ENCODE measurements at places on chromosomes 16 and 17.

DNA sequence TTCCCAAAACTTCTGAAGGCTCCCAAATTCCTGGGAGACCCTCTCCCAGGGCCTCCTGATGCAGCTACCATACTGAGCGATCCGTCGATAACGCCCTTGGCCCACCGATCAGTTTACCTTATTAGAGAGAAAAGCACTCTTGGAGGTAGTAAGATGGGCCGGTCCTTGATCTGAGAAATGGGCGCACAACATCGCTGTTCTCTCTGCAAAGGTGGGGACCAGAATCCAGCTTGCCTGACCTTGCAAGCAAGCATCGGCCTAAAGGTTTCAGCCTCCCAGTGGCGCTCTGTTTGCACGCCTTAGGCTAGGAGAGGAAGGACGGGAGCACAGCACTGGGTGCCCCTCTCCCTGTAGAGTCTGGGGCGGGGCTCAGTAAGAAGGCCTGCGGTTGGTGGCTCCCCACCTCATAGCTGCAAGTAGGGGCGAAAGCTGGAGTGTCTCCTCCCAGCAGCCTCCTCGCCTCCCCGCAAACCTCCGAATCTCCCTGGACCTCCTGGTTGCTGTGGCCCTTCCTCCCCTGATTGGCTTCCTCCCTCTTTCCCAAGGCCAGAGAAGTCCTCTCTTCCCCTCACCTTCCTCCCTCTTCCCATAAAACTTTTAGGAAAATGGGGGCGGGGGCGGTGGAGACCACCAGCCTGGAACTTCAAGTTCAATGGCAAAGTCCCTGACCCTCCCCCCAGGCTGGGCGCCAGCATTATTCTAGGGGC lies at the start of gene PRAC1:
Gene PRAC1, minus strand, starts transcription at position 318 of the 707 bp plus-strand sequence. Its CDS starts 126 bp downstream, at position 192.
- DNase-seq = no peak

DNA sequence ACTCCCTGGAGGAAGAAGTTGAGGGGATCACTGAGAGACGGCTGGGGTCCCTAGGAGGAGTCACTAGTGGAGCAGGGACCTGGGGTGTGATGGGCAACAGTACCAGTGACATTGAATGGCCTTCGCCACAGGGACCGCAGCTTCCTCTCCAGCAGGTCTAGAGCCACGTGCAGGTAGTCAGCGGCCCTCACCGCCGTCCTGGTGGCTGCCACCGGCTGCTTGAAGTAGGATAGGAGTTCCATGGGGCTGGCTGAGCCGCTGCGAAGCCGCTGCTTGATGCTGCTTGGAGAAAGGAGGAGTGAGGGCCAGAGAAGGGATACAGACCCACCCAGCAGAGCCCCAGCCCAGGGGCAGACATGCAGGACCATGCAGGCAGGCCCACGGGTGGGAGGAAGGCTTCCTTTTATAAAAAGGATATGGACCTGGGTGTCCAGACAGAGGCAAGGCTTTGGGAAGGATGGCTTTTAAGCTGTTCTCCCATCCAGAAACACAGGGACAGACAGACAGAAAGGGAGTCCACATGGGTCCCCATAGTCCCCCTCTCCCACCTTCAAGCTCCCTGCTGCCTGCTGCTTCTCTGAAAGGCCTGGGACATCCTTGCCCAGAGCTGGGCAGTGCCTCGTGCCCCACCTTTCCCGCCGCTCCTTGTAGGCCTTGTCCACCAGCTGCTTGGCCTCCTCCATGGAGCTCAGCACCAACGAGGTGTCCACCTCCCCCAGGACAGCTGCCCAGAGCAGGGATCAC lies 827 bp downstream of the MPO start:
- DNase-seq = no peak

DNA sequence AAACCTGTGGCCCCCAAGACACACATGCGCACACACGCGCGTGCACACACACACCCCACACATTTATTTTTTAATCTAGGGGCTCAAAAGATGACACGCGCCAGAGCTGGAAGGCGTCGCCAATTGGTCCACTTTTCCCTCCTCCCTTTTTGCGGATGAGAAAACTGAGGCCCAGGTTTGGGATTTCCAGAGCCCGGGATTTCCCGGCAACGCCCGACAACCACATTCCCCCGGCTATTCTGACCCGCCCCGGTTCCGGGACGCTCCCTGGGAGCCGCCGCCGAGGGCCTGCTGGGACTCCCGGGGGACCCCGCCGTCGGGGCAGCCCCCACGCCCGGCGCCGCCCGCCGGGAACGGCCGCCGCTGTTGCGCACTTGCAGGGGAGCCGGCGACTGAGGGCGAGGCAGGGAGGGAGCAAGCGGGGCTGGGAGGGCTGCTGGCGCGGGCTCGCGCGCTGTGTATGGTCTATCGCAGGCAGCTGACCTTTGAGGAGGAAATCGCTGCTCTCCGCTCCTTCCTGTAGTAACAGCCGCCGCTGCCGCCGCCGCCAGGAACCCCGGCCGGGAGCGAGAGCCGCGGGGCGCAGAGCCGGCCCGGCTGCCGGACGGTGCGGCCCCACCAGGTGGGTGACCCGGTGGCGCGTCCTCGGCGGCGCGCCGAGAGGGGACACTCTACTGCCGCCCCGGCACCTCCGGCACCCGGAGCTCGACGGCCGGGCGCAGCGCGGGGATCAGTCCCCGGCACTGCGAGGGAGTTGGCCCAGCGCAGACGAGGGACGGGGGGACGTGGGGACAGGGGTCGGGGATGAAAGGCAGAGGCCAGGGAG lies at the start of gene STAT5A:
Gene STAT5A, plus strand, starts transcription at position 522 of the 826 bp plus-strand sequence. CDS start 914 bp downstream, outside the sequence.
- peak; percentile 88 for DNase-seq

DNA sequence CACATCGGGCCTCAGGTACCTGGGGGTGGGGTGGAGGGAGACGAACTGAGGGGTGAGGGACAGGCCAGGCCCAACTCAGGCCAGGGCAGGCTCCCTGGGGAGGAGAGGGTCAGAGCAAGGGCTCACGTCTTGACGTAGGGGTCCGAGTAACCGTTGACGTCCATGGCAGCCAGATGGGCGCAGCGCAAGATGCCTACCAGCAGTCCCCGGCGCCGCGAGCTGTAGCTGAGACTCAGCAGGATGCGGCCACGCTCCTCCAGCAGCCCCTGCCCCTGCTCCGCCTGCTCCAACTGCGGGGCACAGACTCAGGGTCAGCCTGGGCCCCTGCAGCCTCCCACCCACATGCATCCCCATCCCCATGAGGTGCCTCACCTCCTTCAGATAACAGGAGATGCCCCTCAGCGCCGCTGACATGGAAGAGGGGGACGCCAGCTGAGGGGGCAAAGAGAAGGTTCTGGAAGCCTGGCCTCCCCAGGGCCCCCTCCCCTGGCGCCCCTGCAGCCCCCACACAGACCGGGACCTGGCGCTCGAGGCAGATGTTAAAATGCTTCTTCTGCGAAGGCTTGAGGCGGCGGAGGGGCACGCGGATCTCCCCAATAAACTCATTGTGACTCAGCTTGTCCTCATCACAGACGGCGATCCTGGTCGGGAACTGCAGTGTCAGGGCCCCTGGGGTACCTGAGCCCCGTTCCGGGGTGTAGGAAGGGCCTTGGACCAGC lies 4.0 kb downstream of the DOC2A start:
- DNase-seq = no peak

DNA sequence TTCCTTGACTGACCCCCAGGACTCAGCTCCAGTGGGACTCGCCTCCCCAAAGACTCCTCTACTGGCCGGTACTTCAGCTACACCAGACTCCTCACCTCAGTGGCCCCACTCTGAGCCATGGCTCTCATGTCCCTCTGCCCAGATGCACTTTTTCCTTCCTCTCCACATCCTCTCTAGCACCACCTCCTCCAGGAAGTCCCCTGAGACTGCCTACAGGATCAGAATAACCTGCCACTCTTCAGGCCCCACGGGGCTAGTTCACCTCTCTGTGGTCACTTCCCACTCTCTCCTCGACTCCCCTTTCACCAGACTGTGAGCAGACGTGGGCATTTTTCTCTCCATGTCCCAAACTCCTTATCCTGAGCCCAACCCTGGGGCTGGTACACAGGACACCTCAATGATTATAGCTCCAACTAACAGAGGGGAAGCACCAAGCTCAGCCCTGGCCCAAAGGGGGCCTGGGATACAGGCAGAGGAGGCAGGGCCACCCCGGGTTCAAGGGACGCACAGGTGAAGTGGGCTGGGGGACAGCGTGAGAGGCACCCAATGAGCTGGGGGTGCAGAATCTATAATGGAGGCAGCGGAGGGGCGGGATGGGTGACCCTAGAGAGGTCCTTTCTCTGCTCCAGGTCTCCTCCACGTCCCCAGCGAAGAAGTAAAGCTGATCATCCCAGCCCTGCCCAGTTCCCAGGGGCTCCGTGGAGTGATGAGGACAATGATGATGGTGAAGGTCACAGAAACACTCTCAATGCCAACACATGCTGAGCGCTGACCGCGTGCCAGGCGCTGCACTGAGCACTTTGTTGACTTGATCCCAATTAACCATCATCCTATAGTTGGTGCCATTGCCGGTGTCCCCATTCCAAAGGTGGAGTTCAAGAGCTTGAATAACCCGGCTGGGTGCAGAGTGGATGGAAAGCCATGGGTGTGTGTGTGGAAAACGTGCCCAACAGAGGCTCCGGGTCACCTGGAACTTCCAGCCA lies 3.9 kb downstream of the TRPV3 start:
- no peak for DNase-seq

DNA sequence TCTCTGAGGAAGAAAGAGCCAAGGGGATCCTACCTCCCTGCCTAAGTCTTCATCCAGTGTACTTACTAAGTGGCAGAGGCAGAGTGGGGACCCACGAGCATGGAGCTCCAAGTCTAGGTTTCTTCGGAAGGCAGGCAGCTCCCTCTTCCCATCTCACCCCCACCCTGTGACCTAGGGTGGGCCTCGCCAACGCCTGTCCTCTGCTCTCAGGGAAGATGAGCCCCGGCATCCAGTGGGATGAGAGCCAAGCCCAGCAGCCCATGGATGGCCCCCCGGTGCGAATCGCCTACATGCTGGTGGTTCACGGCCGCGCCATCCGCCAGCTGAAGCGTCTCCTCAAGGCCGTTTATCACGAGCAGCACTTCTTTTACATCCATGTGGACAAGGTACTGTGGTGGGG lies 8.3 kb downstream of the XYLT2 start:
- no peak for DNase-seq

GRCh38 chr17:80802626-80803450 lies 188.8 kb upstream of the CHMP6 start:
- no peak for DNase-seq

- no peak for DNase-seq
Observed at GRCh38 chr17:58136669-58137279, 11.4 kb upstream of the OR4D1 start.

DNA sequence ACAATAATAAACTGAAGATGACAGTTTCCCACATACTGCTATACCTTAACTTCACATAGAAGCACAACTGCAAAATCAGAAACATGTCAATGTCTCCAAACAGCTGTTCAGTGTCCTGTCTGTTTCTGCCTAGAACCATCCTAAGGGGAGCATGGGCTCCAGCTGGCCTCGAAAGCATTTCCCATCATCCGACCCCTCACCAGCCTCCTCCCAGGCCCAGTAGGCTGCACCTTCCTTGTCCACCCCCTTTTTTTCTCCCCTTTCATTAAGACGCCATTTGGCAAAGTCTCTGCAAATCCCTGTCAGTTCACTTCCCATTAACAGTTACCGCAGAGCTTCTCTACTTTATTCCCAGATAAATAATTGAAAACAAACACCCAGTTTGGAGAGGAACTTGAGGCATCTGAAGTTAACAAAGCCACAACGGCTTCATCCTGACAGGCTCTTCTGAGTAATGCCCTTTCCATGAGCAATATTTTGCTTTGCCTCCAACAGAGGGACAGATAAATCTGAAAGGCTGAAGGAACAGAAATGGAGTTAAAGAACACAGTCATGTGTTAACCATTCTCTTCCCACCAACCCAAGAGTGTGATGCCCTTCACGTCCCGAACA lies 65.3 kb downstream of the SLC39A11 start:
- no peak for DNase-seq

- DNase-seq = no peak
Observed at GRCh38 chr17:45775148-45775547, 9.0 kb upstream of the CRHR1 start.

- DNase-seq = no peak
Observed at GRCh38 chr16:70651524-70651923, 5.2 kb downstream of the IL34 start.

DNA sequence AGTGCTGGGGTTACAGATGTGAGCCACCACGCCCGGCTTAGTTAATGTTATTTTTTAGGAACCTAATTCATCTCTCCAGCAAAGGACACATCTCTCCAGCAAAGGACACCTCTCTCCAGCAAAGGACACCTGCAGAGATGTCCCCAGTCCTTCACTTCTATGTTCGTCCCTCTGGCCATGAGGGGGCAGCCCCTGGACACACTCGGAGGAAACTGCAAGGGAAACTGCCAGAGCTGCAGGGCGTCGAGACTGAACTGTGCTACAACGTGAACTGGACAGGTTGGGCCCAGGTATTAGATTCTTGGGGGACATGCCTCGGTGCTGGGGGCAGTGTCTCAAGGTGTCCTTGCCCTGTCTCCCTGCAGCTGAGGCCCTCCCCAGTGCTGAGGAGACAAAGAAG lies 4.7 kb downstream of the PFAS start:
- no peak for DNase-seq

- no peak for DNase-seq
Observed at GRCh38 chr16:29913514-29913913, 12.5 kb downstream of the KCTD13 start.

- peak; percentile 57 for DNase-seq
Observed at GRCh38 chr17:6936370-6937028, 59.4 kb upstream of the ALOX12 start.

DNA sequence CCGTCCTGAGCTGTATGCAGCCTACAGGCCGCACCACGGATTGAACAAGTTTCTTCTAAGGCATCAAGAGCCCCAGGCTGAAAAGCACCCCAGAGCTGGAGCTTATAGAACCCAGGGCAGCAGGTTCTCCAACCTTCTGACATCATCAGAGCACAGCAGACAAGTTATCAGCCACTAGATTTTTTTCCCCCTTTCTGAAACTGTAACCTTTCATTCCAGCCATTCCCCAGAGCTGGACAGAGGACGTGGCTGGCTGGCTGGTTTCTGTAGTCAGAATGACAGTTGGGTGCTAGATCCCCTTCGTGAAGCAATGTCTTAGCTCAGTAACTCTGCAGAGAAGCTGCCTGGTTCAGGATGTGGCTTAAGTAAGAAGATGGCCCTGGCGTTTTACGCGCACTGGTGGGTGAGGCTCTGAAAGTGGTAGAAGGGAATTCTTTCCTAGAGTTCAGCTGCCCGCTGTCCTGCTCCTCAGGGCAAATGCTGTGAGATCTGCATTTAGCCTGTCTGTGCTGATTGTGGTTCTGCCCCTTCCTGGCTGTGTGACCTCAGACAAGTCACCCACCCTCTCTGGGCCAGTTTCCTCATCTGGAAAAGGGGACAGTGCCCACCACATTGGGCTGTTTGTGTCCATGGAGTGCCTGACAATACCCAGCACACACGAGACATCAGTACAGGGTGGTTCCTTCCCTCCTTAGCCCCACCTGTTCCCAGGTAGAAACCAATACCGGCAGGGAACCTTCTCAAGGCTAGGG lies 9.1 kb downstream of the DEXI start:
- DNase-seq = no peak

GRCh38 chr17:79625706-79626105 lies 14.9 kb upstream of the RBFOX3 start:
- no peak for DNase-seq

Data from CD14-positive monocyte (primary cell).